Activated T-helper 2 cell treated with anti-CD3 and anti-CD28 coated beads, Interferon-gamma antibody, Interleukin-2, Interleukin-4, amounts not matched to agents 10 μg/mL and 5 μg/mL and 100 μg/mL, durations not matched to agents 14 hours and 24 hours and 36 hours (primary cell): ENCODE measurements at places on chromosomes 4 and X. TPM values are rescaled to one million over a fixed set of nuclear protein-coding genes. Genes with fewer than 3 reads are reported as not detected.
A peak's percentile ranks its signal among the peaks of the same experiment; 100 is the strongest.

Gene HADH
- 41.9 and 42.8 TPM in 2 replicates for total RNA-seq

Gene ABLIM2
- 0.32 and 0.60 TPM in 2 replicates for total RNA-seq

DNA sequence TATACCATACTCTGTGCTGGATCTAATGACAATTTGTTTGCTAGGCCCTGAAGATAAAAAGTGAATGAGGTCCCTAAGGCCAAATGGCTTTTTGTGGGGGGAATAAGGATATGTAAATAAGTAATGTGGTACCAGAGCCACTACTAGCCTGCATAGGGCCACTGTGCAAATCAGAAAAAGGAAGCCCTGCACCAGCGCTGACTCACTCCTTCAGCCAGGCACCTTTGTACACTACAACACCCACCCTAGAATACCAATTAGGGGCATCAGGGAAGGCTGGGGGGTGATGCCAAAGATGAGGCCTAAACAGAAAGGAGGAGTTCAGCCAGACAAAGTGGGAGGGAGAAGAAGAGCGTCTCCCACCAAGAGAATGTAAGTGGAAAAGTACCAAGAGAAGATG is 122.2 kb downstream of the CAMK2D start:
- no peak for DNase-seq

Gene GYPA
- not detected in 2 replicates for total RNA-seq

DNA sequence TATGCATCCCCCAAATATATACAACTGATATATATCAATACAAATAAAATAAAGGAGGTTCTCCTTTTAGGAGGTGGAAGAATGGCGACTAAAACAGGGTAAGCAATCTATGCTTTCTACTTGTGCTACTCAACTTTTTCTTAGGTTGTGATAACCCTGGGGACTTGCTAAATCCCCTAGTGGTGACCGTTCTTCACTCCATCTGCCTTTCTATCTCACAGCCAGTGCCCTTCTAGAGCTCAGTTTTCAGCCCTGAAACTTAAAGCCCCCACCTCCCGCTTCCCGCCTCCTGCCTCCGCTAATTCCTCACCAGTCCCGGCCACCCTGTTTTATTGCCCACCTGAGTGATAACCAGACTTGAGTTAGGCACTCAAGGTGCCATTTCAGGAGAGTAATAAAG is 15.5 kb upstream of the ESX1 start:
- no peak for DNase-seq

- DNase-seq, result no peak
Observed at GRCh38 chr4:16659079-16659478, 239.4 kb downstream of the LDB2 start.

Gene EGF
- total RNA-seq, result not detected in 2 replicates

Gene SSX4
- total RNA-seq, result not detected in 2 replicates

GRCh38 chr4:139858436-139859205 is 193.0 kb downstream of the MGST2 start:
- DNase-seq, result no peak

- DNase-seq, result no peak
Observed at GRCh38 chr4:5785806-5786680, 75.0 kb downstream of the EVC start.

Gene SLITRK4
- total RNA-seq, result not detected in 2 replicates

- peak; percentile 91 for DNase-seq
Observed at GRCh38 chr4:75514131-75514948, at the start of the genes RCHY1 and THAP6. Gene RCHY1 (minus strand): TSS chr4:75514403. CDS start chr4:75514286, 117 bp downstream. Gene THAP6 (plus strand): TSS chr4:75514473. CDS start chr4:75515453, 980 bp downstream.

GRCh38 chrX:31213941-31214340 is 142.1 kb upstream of the FTHL17 start:
- DNase-seq, result no peak

GRCh38 chr4:182809417-182810102 is 107.6 kb downstream of the DCTD start:
- DNase-seq, result no peak

DNA sequence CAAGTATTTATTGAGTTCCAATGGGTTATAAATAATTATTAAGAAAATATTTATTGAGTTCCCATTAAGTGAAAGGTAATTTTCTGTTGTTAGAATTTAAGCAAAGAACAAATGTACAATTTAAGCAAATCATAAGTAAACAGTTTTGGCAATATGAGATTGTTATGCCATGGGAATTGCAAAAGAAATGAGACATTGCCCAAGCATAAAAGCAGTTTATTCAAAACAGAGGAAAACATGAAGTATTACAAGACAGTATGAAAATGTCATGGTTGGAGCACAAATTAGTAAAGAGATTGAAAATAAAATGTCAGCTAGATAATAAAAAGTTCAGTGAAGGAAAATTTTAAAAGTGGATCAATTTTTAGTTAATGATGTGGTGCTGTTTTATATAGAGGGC is 706.1 kb upstream of the EPHA5 start:
- DNase-seq, result no peak

DNA sequence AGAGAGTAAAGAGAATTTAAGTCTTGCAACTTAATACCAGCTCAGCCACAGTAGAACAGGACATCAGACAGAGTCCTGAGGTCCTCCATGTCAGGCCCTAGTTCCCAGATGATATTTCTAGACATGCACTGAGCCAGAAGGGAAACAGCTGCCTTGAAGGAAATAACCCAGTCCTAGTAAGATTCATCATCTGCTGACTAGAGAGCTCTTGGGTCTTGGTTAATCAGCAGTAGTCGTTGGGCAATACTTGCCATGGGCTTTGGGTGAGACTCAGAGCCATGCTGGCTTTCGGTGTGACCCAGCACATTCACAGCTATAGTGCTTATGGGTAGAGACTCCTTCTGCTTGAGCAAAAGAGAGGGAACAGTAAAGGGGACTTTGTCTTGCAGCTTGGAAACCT is 379.1 kb downstream of the AR start:
- DNase-seq, result no peak
